ENCODE measurements at places on chromosomes 5 and 9. TPM values are rescaled to one million over a fixed set of nuclear protein-coding genes. Genes with fewer than 3 reads are reported as not detected.

The ROPN1L gene
- total RNA-seq: 0.22 TPM

- no peaks in the 10 kb centered on the region for H3K36me3 ChIP-seq
- no peaks in the 10 kb centered on the region for H3K4me1 ChIP-seq
- DNase-seq: no peak
- no peak overlapping the region for H3K4me3 ChIP-seq
- no peaks in the 10 kb centered on the region for H3K27me3 ChIP-seq
Measured at GRCh38 chr5:63170486-63170885, 591.9 kb downstream of the LRRC70 start.

The PCDHGA7 gene
- 0.09 TPM for total RNA-seq

GRCh38 chr5:73412597-73412988 is 36.0 kb downstream of the FOXD1 start:
- no peaks in the 10 kb centered on the region for H3K4me1 ChIP-seq
- no peaks in the 10 kb centered on the region for H3K36me3 ChIP-seq
- no peak overlapping the region for H3K27ac ChIP-seq
- no peak for DNase-seq
- peaks cover 24% of the 10 kb centered on the region for H3K27me3 ChIP-seq

- no peaks in the 10 kb centered on the region for H3K27me3 ChIP-seq
- H3K36me3 ChIP-seq: no peaks in the 10 kb centered on the region
- DNase-seq: no peak
- H3K4me3 ChIP-seq: no peak overlapping the region
Measured at GRCh38 chr9:109355564-109356297, 34.9 kb upstream of the EPB41L4B start.

GRCh38 chr9:2872250-2872930 is 28.5 kb upstream of the PUM3 start:
- no peak for DNase-seq
- no peaks in the 10 kb centered on the region for H3K4me1 ChIP-seq
- no peak overlapping the region for H3K27ac ChIP-seq
- H3K27me3 ChIP-seq: no peaks in the 10 kb centered on the region
- H3K4me3 ChIP-seq: no peak overlapping the region
- H3K36me3 ChIP-seq: no peaks in the 10 kb centered on the region

GRCh38 chr5:103207011-103207410 is 51.6 kb upstream of the MACIR start:
- no peak overlapping the region for H3K27ac ChIP-seq
- no peak for DNase-seq
- H3K4me3 ChIP-seq: no peak overlapping the region
- H3K27me3 ChIP-seq: no peaks in the 10 kb centered on the region
- H3K4me1 ChIP-seq: no peaks in the 10 kb centered on the region

Data from CD8-positive, alpha-beta memory T cell (primary cell).